Right lobe of liver (tissue), 6 donors: ENCODE measurements at places on chromosomes 2 and 18. TPM values are rescaled to one million over a fixed set of nuclear protein-coding genes. Genes with fewer than 3 reads are reported as not detected.
A peak's percentile ranks its signal among the peaks of the same experiment; 100 is the strongest.

ANKRD29 gene
- 2.3 TPM for total RNA-seq

- DNase-seq: no peak
These were observed 918.3 kb downstream of the EPHA4 start for GRCh38 chr2:220653776-220654175.

GRCh38 chr2:174487820-174488162 is 962 bp upstream of the GPR155 start:
- no peak for DNase-seq

- peak; percentile 77 for DNase-seq
These were observed 550 bp downstream of the RAB1A start for GRCh38 chr2:65129286-65129825.

DNA sequence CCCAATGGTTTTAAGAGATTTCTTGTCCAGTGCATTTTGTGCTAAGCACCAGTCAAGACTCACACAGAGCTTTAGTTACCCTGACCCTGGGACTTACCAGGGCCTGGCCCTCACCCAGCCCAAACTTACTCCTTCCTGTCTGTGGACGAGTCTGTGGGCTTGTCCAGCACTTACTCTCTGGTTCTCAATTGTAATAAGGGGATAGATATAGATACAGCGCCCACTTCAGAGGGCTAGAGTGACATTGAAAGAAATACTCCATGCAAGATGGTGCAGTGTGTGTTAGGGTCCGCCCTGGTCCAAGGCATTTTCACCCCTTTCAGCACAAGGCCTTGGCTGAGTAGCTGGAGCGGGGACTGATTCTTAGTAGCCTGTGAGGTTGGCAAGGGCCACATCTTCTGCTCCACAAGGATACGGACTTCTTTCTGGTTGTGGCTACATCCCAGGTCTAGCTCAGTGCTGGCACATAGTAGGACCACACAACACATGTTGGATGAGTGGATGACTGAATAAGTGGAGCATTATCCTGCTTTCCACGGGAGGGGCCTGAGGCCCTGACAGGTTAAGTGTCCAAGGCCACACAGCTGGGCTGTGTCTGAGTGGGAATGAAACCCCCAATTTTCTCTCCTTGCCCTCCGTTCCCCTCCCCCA is 3.8 kb upstream of the ARID5A start:
- peak; percentile 11 for DNase-seq

DNA sequence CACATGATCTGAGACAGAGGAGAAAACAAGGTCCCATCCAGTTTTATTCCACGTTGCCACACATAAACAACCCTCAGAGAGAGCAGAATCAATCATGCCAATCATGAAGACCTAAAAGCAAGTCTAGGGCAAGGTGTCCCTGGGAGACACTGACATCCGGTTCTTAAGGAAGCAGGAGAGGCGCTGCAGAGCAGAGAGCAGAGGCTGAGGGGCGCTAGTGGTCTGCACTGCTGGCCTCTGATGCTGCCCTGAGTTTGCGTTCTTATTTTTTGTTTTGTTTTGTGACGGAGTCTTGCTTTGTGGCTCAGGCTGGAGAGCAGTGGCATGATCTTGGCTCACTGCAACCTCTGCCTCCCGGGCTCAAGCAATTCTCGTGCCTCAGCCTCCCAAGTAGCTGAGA is 83.3 kb downstream of the SMIM21 start:
- no peak for DNase-seq

- no peak for DNase-seq
These were observed 379.1 kb downstream of the MEIS1 start for GRCh38 chr2:66813976-66814375.

ASB18 gene
- total RNA-seq: not detected

DNA sequence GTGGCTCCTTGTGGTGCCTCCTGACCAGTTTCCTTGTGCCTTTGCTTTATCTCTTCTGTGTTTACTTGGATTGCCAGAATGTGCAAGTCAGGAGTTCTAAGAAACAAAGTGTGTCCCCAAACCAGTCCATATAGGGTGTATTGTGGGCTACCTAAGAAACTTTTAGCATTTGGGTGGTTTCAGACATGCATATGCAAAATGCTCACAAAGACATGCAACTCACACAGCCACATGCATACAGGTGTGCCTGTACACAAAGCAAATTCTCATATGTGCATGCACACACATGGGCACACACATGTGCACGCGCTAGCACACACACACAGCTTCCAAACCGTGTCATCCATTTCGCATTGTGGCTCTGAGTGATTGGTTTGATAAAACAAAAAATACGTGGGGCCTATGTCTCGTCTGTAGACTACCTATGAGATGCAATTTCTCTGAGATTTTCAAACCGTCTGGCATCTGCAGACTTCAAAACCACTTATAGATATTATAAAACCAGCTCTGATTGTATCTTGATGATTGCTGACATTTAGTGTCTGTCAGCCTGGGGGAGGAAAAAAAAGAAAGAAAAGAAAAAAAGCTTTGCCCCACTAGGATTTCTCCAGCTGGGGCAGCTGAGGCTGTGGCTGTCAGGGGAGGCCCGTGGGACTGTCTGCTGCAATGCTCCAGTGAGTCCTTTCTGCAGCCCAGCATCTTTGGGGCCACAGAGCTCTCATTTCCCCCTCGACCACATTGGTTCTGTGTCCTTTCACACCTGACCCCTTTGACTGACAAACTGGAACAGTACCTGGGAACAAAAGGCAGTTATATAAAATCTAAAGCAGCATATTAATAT is 556.1 kb downstream of the CMPK2 start:
- DNase-seq: no peak

- no peak for DNase-seq
These were observed 13.0 kb downstream of the PTMA start for GRCh38 chr2:231720987-231721966.

DNA sequence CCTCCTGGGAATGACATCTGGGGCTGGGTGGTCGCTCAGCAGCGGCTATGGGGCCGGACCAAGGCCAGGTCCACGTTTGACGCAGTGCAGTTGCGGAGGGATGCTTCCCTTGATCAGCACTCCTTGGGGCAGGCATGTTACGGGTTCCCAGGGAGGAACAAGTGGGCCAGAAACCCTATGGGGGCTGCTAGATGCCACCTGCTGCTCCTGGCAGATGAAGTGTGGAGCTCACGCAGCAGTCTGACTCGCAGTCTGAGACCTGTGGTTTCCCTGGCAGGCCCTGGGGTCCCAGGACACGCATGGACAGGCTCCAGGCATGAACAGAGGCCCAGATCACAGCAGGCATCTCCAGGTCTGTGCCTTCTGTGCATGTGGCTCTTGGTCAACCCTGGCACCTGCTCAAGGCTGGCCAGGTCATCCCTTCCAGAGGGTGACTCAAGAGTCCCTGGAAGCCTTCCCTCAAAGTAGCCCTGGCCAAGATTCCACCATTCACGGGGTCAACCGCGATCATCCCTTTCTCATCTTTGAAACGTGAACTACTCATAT is 20.0 kb downstream of the KCNF1 start:
- no peak for DNase-seq
